ENCODE measurements at places on chromosomes 3 and 15.
A peak's percentile ranks its signal among the peaks of the same experiment; 100 is the strongest.

- DNase-seq, result no peak
Observed at GRCh38 chr3:117011687-117012250, 302.2 kb downstream of the TUSC7 start.

DNA sequence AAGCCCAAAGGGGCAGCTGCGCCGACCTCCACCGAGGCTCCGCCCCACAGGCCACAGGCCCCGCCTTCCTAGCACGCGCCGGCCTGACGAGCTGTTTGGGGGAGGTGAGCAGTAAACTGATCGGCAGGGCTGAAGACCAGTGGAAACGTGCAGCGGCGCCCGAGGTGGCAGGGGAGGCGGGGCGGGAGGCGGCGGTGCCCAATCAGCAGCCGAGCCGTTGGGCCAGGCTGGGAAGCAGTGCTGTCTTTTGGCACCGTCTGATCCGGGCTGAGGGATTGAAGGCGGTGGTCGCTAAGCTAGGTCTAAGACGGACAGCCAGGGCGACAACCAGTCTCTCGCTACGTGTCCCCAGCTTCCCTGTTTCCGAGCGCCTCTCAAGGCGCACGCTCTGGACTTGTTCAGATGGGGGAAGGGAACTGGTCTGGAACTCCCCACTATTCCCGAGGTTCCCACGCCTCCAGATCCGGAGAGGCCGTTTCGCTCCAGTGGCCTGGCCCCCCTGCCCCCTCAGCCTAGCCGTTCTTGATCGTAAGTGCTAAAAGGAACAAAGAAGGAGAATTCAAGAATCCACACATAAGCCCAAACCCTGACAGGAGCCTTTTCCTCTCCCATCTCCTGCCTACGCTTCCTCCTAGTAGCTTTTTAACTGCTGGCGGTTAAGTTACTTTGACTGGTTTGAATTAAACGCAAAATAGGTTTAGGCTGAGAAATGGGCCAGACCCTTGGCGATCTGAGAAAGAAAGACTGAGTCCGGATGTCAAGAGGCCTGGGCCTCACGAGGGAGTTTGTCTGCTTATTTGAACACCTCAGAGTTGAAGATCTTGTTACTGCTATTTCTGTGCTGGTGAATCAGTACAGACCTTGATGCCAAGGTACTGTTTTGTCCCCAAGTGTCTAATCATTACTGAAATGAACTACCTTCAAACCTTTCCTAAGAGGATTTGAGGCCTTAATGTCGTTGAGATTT is at the start of gene FMN1:
TSS of gene FMN1 (minus strand) at position 11 of the 967 bp plus-strand sequence. CDS start 39,800 bp downstream, outside the sequence.
- peak; percentile 89 for DNase-seq

- DNase-seq, result no peak
Observed at GRCh38 chr3:58462829-58463180, 29.1 kb upstream of the KCTD6 start.

GRCh38 chr3:102619361-102619760 is 184.5 kb downstream of the ZPLD1 start:
- no peak for DNase-seq

GRCh38 chr3:133607816-133608215 is 34.3 kb downstream of the CDV3 start:
- DNase-seq, result no peak

- DNase-seq, result no peak
Observed at GRCh38 chr15:29945943-29946596, 123.8 kb upstream of the TJP1 start.

- no peak for DNase-seq
Observed at GRCh38 chr15:71185706-71186105, 70.4 kb downstream of the THSD4 start.

DNA sequence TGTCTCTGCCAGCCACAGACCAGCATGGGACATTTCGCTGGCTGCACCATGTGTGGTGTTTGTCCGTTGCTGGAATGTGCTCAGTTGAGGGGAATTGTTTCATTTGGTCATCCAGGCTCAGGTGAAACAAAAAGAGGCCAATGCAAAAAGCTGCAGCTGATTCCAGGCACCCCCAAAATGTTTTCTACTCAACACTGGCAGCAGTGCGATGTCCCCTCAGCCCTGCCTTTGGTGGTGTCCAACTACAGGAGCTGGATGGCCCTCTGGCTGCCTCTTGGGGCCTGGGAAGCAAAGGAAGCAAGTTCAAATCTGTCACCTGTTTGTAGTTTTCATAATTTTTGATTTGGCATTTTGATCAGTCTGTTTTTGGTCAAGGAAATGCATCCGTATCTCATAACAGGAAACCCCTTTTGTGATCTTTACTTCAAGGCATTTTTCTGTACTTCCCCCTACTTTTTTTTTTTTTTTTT is 141.8 kb downstream of the EEFSEC start:
- DNase-seq, result no peak

- DNase-seq, result no peak
Observed at GRCh38 chr3:72722930-72723726, 125.1 kb downstream of the SHQ1 start.

DNA sequence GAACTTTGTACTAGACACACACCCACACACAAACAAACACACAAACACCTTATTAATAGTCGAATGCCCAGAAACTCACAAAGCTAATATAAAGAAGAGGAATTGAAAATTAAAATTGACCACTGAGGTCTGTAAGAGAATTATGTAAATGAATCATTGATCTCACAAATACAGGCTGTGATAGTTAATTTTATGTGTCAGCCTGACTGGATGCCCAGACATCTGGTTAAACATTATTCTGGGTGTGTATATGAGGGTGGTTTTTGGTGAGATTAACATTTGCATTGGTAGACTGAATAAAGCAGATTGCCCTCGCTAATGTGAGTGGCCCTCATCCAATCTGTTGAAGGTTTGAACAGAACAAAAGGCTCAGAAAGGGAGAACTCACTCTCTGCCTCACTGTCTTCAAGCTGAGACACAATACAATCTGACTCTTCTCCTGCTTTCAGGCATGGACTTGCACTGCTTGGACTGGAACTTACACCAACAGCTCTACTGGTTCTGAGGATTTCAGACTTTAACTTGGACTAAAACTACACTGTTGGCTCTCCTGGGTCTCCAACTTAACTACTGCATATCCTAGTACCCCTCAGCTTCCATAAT is 199.4 kb upstream of the TTC14 start:
- DNase-seq, result no peak

GRCh38 chr3:59313365-59313764 is 263.5 kb upstream of the CFAP20DC start:
- peak; percentile 33 for DNase-seq

DNA sequence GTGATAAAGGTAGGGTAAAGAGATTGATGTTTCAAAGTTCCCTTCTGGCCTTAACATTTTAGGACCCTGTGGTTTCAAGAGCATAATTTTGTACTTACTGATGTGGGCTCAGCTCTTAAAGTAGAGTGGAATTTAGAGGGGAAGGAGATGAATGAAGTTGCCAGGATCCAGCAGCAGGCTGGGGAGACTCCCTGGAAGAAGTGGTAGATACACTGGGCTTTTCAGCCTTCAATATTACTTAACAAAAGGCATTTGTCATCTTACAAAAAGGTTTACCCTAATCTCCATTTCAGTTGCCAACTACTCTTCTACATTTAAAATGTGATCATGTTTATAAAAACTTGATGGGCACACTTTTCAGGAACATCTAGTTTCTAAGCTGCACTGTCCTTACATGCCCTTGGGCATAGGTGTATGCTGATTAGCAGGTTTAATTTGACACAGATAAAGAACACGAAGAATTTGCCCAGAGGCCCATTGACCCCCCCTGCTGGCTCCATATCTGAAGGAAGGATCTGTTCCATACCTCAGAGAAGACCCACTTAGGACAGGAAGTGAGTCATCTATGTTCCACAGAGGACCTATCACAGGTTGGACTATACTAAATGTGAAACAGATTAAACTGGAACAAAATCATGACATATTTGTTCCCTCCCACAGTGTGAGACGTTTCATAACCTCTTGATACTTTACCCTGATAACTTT is 93.0 kb upstream of the LPP start:
- peak; percentile 25 for DNase-seq

- DNase-seq, result no peak
Observed at GRCh38 chr15:100172356-100173024, 169.3 kb downstream of the ADAMTS17 start.

- DNase-seq, result no peak
Observed at GRCh38 chr15:69480932-69481331, 28.3 kb downstream of the RPLP1 start.

DNA sequence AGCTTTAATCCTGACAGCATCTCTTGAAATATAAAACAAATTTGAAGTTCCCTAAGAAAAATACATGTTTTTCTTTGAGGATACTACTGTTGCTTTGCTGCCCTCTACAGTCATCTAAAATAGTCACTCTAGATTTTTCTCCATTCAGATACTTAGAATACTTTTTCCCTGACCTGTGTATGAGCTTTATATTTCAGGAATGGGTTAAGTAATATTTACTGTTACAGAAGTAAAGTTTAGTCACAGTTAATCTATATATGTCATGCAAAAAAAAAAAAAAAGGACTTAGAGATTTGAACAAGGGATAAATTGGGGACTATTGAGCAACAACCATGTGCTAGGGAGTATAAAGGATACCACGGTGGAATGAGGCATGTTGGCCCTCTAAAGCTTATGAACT is 8.8 kb downstream of the NECTIN3 start:
- DNase-seq, result no peak

DNA sequence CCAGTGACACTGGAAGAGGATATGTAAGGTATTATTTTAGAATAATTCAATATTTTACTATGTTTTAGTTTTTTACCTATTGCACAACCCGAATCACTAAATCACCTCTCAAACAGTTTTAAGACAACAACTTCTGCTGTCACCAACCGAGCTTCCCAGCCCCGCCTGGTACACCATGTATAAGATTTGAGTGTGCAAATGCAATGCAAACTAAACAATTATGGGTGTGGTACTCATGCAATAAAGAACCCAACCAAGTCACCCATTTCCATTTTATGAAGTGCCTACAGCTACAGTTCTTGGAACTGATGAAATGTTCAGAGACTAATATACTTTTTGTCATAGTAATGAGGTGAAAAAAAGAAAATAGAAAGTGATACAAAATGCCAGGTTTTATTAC is 256.2 kb downstream of the TAFA4 start:
- no peak for DNase-seq

- no peak for DNase-seq
Observed at GRCh38 chr15:67174864-67175573, 79.4 kb downstream of the AAGAB start.

DNA sequence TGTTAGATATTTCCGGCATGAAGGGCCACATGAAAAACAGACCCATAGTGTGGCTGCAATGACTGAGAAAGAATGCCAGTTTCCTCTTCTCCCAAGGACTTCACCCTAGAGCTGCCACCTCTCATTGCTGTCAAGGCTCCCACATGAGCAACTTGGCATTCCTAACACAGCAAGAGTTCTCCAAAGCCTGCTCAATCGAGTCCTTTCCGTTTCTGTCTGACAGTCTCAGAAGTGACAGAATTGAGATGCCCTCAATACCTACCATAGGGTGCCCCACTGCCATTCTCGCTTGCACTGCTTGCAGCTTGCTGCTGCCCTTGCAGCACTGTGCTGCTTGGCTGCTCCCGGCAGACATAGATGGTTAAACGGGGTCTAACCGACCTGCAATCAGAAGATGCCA is 44.3 kb downstream of the UBP1 start:
- no peak for DNase-seq

DNA sequence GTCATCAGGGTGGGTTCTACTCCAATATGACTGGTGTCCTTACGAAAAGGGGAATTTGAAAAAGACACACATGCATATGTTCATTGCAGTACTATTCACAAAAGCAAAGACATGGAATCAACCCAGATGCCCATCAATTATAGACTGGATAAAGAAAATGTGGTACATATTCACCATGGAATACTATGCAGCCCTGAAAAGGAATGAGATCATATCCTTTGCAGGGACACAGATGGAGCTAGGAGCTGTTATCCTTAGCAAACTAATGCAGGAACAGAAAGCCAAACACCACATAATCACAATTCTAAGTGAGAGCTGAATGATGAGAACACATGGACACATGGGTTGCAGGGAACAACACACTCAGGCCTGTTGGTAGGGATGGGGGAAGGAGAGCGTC is 24.8 kb upstream of the TICRR start:
- no peak for DNase-seq

DNA sequence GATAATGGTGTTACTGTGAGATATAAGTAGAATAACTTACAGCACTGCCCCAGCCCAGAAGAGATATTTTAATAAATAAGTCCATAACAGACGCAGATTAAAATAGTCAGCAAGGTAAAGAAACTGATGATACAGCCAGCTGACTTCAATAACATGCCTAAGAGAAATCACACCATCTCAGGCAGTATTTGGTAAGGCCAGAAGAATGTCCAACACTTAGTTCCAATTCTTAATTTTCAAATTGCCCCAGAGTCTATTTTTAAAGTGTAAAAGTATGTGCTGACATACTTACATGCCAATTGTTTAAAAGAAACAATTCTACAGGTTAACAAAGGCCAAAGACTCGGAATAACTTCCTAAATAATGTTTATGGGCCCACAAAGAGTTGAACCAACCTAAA is 1.6 kb downstream of the GNB4 start:
- DNase-seq, result no peak

DNA sequence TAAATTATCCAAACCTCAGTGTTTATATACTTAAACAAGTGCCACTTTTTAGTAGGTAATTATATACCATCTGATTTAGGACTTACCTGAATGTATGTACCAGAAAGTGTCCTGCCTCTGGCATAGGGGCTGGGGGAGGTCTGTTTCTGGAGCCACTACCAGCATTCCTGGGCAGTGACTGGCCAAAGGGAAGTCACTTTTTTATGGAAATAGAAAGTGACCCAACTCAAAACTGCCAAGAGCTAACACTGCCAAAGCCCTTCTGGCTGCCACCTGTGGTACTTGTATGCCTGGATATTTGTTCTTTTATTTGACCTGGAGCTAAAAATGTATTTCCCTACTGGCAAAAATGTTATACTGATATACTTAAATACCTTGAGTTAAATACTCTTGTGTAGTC is 42.7 kb downstream of the ESYT3 start:
- no peak for DNase-seq

DNA sequence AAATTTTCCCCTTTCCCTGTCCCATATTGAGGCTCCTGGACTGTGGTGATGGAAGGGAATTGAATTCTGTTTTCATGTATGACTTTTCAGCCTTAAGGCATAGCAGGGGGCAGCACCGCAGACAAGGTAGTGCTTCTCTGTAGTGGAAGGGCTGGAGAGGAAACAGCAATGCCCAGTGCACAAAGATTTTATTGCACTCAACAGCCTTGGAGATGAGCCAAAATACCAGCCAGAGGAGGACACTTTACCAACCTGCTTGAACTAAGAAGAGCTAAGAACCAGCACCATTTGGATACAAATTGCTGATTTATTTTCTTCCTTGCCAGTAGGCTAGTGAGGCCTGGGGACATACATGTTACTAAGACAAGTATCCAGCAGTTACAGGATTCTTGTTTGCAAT is 98.7 kb downstream of the KCNMB2 start:
- no peak for DNase-seq
